Right kidney (tissue), 9 donors: ENCODE measurements at places on chromosomes 16 and 17.

DNA sequence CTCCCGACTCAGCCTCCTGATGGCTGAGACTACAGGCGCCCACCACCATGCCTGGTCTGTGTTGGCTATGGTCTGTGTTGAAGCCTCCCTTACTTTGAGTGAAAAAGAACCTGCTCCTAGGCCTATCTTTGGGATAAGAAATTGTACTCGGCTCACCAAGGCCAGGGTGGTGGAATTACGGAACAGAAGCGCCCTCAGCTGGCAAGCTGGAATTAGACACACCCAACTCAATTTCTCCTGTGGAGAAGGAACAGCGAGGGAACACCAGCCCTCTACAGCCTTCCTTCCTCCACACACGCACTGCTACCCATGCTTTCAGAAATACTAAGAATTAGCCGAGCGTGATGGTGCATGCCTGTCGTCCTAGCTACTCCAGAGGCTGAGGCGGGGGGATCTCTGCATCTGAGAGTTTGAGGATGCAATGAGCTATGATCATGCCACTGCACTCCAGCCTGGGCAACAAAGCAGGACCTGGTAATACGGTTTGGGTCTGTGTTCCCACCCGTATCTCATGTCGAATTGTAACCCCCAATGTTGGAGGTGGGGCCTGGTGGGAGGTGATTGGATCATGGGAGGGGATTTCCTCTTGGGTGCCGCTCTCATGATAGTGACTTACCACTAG lies 40.1 kb upstream of the RBBP6 start:
- no peak for DNase-seq

GRCh38 chr17:30956764-30957374 lies 14.0 kb upstream of the RNF135 start:
- DNase-seq = peak; percentile 16

- DNase-seq = no peak
These were observed 424.4 kb downstream of the PMP22 start for GRCh38 chr17:14840616-14841231.

- DNase-seq = no peak
These were observed 13.6 kb upstream of the SLC4A1 start for GRCh38 chr17:44281570-44281969.

- DNase-seq = peak; percentile 77
These were observed at the start of gene HSD11B2 for GRCh38 chr16:67430977-67431774. TSS of gene HSD11B2 (plus strand) at chr16:67431121. CDS start at chr16:67431249, 128 bp downstream.

DNA sequence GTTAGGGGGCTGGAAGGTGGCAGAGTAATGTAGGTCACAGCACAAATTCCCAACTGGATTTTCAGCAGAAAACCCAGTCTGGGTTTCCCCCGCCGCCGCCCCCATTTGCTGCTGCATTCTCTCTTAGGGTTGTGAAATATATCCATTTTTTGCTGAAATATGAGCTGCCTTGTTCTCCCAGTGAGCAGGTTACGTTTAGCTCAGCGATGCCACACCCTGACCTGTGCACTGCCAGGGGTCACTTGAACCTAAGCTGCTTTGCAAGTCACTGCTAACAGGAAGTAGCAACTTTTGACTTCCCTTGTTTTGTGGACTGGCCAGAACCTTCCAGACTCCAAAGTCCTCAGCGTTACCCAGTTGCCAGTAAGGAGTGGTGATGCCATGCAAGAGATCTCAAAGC lies 274.1 kb downstream of the CPPED1 start:
- no peak for DNase-seq

- DNase-seq = peak; percentile 31
These were observed 253.9 kb upstream of the CACNG5 start for GRCh38 chr17:66580956-66581391.

DNA sequence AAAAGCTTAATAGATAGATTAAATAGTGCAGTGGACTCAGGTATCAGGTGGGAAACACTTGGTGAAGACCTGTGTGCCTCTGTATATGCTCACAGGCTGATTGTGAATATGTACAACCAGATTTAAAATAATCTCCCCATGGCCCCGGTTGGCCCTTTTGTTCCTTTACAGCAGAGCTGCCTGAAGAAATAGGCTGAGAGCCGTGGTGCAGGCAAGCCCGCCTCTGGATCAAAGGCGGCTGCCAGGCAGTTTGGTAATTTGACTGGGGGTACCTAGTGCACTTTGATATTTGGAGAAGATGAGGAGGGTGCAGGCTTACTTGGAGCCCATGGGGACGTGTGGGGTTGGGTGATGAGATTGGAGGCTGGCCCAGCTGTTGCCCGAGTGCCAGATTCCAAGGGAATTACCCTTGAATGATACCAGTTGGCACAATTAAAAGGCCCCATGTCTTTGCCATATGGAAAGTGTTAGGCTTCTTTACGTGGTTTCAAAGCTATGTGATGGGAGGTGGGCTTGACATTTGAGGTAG lies 5.0 kb downstream of the NKD1 start:
- DNase-seq = no peak

- DNase-seq = no peak
These were observed 298.6 kb upstream of the PSMD7 start for GRCh38 chr16:73997971-73998370.

DNA sequence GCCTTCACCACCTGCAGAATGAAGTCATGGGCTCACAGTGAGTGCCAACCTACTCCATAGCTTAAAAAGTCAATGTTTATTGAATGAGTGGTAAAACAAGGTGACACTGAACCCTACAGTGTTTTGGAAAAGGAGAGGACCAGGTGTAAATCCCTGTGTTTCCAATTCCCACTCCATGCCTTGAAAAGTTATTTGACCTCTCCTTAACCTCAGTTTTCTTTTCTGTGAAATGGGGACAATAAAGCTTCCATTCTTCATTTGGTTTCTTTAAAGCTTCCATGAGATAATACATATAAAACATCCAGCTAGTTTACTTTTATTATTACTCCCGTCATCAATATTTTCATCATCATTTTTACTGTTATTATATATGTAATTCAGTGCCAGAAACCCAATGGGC lies 48.0 kb upstream of the ACSM2B start:
- DNase-seq = no peak

- peak; percentile 67 for DNase-seq
These were observed 59.1 kb downstream of the TIMM22 start for GRCh38 chr17:1055751-1056645.

DNA sequence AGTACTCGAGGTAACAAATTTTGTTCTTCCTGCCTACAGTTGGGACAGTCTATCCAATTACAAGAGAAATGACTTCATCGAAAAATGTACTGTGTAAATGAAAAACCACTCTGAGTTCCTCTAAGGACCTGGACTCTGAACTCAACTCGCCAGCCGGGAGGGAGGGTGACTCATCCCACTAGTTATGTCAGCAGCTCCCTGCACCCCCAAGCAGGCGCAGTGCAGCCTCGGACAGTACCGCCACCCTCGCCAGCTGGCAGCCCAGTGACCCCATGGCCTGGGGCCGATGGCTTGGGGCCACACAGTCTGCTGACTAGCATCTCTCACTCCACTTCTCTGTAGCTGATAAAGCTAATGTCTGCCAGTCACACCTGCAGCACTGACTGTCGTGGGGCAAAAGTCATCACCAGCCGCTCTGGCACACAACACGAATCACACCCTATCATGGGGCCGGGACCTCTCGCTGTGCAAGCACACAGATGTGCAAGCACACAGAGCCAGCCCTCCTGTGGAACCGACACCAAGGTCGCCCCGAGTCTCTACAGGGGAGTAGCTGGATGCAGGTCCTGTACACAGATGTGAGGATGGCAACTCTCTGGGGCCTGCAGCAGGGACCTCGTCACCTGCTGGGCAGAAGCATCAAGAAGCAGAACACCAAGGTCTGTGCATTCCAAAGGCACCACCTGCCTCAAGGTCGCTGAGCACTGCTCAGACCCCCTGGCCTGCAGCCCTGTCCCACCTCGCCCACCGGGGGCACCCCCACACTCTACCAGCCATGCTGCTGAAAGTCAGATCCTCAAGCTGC lies 5.7 kb downstream of the CSNK1D start:
- DNase-seq = no peak

GRCh38 chr16:47139561-47140185 lies 4.1 kb downstream of the NETO2 start:
- no peak for DNase-seq

GRCh38 chr17:49360796-49361128 lies 1.3 kb downstream of the ZNF652 start:
- DNase-seq = no peak

DNA sequence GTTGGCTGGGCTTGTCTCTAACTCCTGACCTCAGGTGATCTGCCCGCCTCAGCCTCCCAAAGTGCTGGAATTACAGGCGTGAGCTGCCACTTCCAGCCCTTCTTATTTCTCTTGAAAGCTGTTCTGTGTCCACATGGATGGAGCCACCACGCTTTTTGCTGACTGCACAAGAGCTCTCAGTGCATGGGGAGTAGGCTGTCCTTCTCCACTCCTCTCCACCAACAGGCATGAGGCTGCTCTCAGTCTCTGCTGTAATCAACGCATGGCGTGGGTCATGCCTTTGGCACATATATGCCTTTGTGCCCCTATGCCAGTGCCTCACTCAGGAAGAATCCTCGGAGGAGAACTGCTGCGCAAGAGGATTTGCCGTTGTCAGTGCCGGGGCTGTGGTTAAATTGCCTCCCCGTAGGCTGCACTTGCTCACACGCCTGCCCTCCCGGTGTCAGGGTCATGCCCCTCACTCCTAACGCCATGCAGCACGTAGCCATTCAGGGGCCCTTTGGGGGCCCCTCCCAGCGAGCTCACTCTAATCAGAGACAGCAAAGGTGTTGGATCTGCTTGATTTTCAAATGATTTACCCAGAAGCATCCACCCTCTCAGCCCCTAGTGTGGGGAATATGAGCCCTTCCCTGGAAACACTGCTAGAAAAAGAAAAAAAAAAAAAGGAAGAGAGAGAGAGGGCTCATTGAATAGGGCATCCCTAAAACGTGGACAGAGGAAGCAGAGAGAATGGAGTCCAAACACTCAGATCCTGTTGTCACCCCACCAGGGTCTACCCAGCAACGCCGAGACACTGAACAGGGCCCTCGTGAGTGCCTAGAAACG lies 47.5 kb upstream of the ZCCHC14 start:
- DNase-seq = no peak

DNA sequence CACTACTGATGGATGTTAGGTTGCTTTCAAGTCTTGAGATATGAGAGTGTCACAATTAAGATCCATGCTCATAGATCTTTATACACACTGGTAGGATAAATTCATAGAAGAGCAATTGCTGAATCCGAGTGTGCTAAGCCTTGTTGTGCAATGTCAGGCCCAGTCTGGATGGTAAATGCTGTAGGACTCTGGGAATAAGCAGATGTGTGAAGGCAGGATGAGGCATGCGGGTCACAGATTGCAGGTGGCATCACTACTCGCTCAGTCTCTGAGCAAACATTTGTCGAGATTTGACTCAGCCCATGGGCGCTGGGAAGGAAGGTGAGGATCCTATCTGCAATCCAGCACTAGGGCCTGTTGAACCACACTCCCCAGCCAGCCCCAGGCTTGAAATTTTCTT lies 40.7 kb downstream of the TMEM186 start:
- no peak for DNase-seq

DNA sequence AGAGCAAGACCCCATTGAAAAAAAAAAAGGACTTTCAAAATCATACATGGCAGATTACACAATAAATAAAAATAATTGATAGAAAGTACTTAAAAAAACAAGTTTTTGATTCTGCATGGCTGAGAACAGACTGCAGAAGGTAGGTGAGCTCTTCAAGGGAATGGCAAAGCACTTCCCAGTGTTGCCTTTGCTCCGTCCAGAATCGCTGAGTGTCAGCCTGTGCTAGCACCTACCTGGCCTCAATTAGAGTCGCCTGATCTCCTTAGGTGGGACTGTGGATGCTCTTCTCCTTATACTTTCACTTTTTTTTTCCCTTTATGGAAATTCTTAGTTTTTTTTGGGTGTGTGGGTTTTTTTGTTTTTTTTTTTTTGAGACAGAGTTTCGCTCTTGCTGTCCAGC lies 6.0 kb upstream of the TMEM220 start:
- no peak for DNase-seq

- peak; percentile 25 for DNase-seq
These were observed 258.4 kb downstream of the C16orf95 start for GRCh38 chr16:87058728-87059250.

DNA sequence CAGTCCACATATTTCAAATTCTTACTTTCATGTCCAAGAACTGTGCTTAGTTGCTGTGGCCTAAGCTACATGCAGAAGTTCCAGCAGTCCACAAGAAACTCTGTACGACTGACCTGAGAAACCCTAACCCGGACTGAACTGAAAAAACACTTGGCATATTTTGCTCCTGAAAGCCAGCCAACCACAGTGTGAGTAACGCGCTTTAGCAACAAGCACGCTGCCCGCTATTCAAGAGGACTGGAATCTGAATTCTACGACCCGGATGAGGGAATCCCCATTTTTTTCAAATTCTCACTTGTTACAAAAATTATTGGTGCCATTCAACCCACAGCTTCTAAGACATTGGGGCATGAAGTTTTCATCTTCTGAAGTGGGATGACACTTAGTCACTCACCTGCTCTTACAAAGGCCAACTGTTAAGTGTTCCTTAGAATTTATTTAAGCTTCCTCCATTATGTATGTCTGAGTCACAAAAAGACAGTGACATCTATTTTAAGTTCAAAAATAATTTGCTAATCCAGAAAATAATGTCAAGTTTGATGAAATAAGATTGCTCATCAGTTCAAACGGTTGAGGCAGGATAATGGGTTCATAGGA lies 78.7 kb downstream of the CDYL2 start:
- DNase-seq = no peak

- no peak for DNase-seq
These were observed 42.0 kb downstream of the PITPNM3 start for GRCh38 chr17:6514371-6514770.

DNA sequence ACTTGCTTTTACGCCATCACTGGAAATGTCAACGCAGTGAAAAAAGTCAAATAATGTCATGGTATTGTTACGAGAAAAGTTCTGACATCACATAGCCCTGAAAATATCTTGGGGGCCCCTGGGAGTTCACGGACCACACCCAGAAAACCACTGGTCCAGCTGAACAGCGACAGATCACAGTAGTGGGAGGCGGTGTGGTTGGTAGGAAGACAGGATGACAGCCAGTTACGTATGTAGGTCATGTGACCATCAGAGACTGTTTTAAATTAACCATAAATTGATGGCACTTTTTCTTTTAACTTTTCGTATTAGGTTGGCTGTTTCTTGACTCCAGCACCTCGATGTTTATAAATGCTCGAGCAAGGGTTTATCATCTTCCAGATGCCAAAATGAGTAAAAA lies 11.9 kb downstream of the ERCC4 start:
- no peak for DNase-seq
